ENCODE measurements at places on chromosomes 3 and 15.

DNA sequence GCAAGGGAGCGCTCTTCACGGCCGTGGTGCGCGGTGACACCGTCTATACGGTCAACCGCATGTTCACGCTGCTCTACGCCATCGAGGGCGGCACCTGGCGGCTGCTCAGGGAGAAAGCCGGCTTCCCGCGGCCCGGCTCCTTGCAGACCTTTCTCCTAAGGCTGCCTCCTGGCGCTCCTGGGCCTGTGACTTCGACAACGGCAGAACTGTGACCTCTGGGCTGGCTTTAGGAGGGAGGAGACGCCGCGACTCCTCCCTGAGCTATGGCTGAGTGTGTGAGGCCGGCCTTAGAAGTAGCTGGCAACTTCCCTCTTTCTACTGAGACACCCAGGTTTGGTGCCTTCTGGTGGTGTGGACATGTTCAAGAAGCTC is 1.4 kb downstream of the KBTBD13 start:
- peak; percentile 23 for DNase-seq

DNA sequence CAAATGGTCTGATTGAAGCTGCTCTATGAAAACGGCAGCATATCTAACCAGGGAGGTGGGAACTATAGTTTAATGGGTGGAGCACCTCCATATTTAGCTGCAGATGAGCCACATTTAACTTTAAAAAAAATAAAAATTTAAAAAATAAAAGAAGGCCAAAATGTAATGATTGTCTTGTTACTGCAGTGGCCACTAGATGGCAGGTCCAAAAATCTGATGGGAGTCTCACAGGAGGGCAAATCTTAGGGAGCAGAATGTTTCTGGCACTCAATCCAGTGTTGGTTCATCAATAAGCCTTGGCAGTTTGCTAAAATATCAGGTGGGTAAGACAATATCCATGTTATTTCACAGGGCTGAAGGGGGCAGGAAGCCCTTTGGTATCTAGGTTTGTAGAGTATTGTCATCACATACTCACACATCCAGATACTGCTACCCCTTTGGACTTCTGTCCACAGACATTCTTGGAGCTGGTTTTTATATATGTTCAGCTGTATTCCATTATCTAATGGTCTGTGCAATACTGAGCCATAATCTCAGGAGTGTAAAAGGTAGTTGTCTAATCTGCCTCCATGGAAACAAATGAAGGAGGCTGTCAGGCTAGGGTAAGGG is 233.3 kb downstream of the TIGIT start:
- no peak for DNase-seq

DNA sequence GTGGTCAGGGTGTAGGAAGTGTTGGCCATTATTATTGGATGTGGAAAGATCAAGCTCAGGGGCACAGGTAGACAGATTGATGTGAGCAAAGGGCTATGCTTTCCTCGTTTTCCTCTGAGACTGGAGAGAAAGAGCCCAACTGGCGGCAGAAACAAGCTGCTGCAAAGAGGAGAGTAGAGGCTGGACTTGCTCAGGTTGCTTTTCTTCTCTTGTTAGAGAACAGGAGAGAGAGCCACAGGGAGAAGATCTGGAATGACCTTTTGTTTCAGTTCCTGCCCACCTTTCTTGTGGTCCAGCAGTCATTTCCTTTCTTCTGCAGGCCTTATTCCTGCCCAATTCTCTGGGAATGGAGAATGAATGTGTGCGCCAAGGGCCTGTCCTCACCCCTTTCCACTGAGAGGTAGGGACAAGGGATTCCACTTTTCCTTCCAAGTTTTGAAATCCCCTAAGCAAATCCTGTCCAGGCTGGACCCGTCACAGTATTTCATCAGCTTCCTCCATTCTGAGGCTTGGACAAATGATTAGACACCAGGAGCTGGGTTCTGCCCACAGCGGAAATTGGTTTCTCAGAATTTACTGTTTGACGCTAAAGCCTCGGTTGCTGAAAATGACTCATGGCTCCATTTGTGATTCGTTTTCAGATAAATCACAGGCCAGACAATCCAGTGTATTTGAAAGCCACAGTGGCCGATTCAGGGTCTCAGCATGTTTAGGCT is 16.1 kb downstream of the ZNF80 start:
- DNase-seq = peak; percentile 24

DNA sequence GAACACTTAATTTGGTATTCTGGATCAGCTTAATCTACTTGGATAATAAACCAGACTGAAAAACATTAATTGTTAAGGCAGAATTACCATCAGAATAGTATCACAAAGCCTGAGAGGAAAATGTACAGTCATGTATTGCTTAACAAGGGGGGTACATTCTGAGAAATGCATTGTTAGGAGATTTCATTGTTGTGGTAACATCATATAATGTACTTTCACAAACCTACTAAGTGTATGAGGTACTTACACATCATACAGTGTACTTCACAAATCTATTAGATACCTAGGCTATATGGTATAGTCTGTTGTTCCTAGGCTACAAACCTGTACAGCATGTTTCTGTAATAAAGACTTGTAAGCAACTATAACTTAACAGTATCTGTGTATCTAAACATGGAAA is 68.2 kb downstream of the NBEAL2 start:
- DNase-seq = no peak

DNA sequence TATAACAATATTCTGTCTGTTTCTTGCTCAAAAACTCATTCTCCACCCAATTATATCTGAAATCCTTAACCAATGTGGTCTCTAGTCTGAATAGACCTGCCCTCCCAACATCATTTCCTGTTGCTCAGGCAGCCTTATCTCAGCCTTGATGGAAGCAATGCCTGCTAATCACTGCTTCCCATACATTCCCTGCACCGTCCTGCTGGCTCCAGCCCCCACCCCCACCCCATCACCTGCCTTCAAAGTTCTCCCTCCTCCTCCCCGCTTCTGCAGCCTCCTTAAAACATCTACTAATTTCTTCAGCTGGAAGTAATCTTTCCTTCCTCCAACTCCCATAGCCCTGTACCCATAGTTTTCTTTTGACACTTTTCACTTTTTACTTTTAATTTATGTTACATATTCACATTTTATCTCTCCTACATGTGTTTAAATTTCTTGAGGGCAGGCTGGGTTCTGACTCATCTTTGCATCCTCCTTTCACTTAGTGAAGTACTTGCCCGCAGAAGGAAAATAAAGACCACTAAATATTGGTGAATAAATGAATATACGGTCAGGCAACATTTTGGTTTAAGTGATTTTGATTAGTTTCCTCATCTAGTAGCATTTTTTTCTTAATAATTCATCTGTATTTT is 98.2 kb downstream of the MEIS2 start:
- DNase-seq = no peak

GRCh38 chr15:67819636-67820035 is 5.7 kb upstream of the SKOR1 start:
- no peak for DNase-seq

- DNase-seq = no peak
These were observed 20.2 kb upstream of the PPM1L start for GRCh38 chr3:160735826-160736225.

- no peak for DNase-seq
These were observed 151.3 kb downstream of the CFAP20DC start for GRCh38 chr3:58898513-58898912.

DNA sequence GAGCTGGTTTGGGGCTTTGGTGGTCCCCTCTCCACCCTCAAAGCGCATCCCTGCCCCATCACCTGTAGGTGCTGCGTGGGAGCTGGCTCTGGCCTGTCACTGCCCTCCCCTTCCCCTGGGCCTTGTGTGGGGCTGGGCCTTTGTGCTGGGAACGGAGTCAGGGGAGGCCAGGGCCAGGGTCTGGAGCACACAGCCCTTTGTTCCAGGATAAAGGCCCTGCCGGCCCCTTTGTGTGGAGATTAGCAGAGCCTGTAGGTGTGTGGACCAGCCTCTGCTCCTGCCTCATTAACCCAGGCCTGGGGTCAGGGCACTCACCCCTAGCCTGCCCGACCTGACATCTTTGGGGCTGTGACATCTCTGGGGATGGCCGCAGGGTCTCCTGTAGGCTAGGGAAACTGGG is 8.9 kb downstream of the EPHB3 start:
- no peak for DNase-seq

DNA sequence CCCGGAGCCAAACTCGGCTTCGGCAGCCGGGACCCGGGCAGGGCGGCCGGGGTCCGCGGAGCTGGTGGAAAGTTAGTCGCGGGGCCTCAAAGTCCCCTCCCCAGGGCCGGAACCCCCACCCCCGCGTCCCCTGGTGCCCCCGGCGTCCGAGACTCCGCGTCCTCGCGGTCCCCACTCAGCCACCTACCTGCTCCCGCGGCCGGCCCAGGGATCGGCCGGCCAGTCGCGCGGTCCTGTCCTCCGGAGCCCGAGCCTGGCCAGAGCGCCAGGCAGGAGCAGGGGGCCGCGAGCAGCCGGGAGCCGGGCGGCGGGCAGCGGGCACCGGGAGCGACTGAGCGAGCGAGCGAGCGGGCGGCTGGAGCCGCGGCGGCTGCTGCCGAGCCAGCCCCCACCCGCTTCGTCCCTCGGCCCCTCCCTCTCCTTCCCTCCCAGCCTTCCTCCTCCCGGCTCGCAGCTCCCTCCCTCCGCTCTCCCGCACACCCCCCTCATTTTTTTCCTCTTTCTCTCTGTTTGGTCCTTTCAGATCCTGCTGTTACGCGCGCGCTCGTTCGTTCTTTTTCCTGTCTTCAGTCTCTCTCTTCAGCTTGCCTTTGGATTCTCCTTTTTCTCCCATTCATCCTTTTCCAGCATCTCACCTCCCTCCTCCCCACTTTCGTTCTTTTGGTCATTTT is at the start of gene MEGF11:
TSS of gene MEGF11 (minus strand) at position 333 of the 671 bp plus-strand sequence. CDS start 125,347 bp downstream, outside the sequence.
- DNase-seq = no peak

GRCh38 chr3:186589856-186590579 is 19.5 kb downstream of the DNAJB11 start:
- no peak for DNase-seq

DNA sequence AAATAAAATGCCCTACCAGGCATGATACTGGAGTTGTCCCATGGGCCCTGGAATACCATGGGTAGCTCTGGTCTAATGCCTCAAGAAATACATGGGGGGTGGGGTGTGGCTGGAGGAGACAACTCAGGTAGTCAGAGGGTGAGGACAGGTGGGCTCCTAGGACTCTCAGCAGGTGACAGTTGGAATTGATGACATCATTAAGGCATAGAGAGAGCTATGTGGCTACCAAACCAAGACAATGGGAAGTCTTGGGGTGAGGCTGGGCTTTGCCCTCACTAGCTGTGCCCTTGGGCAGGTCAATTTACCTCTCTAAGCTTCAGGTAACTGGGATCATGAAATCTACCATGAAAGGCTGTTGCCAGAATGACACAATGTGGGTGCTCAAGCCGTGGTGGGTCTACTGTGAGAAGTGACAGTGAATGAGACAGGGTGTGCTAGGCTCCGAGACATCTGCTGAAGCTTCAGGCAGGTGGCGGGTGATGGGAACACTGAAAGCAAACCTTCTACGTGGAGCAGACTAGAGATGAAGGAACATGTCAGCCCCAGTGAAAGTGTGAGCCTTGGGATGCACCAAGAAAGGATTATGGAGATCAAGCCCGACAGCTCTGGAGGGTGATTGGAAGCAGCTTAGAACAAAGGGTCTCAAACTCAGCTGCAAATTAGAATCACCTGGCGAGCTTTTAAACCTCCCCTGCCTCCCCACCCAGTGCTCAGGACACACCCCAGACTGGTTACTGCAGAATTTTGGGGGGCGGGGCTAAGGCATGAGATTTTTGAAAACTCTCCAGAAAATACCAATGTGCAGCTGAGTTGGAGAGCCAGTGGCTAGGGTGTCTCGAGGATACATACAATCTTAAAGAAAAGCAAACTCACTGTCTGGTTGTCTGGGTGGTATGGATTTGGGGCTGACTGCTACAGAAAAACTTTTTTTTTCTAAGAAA is 21.5 kb downstream of the SLC6A20 start:
- no peak for DNase-seq

- DNase-seq = no peak
These were observed 206.4 kb downstream of the STAG1 start for GRCh38 chr3:136545664-136546268.

DNA sequence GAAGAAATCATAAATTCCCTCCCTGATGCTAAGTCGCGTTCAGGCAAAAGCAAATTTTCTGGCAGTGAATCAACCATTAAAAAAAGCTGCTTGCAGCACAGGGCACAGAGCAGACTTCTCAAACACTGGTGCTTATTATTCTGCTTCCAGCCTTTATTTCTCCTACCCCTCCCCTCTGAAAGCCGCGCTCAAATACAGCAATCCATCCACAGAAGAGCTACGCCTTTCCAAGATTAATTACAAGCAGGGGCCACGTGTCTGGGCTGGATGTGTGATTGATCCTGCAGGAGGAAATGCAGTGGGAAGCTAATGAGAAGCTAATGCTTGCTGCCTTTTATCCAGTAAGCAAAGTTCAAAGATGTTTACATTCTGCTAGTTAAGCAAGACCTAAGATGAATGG is 134.9 kb upstream of the TOPAZ1 start:
- DNase-seq = no peak

DNA sequence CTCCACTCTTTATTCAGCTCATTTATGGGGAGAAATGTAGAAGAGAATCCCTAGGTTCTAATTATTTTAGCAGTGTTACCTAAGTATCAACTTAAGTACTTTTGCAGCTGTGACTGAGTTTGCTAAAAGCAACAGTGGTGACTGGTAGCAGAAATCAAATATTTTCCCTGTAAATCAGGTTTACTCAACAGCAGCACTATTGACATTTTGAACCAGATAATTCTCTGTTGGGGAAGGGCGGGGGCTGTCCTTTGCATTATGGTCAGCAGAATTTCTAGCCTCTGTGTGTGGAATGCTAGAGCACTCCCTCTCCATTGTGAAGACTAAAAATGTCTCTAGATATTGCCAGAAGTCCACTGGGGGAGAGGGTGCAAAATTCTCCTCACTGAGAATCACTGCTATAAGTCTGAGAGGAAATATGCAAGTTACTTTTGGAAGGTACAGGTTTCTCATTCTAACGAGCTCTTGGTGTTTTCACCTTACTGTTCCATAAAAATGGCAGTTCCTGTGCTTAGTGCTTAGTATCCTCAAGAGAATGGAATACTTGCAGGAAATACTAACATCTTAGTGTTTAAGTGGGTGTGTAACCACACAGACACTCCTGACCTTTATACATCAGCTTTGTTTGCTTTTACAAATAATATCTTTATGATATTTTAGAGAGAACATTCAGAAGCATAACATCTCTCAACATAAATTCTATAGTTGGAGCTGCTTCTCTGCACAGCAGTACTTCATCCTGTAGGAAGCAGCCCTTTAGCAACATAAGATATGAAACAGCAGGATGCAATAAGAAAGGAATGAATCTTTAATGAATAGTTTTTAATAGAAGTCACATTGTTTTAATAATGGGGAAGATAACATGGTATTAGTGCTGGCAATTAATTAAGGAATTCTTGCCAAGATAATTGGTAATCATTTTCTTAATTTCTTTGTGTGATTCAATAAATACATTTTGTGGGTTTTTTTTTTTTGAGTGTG is 246.5 kb upstream of the GOLIM4 start:
- DNase-seq = no peak

- no peak for DNase-seq
These were observed 147.0 kb upstream of the PROK2 start for GRCh38 chr3:71931922-71932321.
